ENCODE measurements at places on chromosomes 1 and 21.

GRCh38 chr1:229378586-229379367, 35.9 kb upstream of the CCSAP start:
- ATAC-seq: peak; percentile 37

DNA sequence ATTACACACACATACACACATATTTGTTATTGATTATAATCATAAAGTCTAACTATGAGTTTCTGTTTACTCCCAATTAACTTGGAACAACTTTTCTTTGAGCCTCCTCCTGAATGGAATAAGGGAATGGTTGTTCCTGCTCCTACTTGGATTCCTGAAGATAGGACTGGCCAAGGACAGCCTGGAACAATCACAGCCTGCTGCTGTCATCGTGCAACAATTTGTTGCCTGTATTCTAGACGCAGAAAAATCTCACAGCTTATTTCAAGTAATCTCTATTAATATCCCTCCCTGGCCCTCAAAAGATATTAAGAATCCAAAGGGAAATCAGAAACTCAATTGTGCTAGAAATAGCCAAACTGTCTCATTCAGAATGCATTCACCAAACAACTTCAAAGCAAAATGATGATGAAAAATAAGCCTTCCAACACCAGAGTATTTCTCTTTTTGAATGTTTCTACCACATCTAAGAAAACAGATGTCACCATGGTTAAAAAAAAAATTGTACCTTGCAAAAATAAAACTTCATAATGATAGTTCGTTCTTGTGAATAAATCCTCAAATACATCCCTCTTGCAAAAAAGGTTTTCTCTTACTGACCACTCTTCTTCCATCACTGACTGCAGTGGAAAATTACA, 30.9 kb downstream of the RCAN1 start:
- ATAC-seq: no peak

GRCh38 chr1:116203920-116204319, 92.7 kb downstream of the MAB21L3 start:
- no peak for ATAC-seq

DNA sequence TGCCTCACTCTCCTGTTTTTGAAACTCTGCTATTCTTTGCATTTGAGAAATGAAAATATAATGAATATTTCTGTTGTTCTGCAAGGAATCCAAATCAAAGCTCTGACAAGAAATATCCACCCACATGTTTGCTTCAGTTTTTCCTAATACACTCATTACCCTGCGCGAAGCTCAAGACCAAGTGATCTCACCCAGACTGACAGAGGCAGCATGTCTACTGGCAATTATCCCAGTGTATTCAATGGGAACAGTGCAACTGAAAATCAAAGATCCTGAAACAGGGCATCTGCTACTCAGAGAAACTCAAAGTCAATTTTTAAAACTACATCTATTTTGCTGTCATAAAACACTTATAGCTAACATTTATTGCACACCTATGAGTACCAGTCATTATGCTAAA, 321.0 kb upstream of the LRRC7 start:
- ATAC-seq: no peak

DNA sequence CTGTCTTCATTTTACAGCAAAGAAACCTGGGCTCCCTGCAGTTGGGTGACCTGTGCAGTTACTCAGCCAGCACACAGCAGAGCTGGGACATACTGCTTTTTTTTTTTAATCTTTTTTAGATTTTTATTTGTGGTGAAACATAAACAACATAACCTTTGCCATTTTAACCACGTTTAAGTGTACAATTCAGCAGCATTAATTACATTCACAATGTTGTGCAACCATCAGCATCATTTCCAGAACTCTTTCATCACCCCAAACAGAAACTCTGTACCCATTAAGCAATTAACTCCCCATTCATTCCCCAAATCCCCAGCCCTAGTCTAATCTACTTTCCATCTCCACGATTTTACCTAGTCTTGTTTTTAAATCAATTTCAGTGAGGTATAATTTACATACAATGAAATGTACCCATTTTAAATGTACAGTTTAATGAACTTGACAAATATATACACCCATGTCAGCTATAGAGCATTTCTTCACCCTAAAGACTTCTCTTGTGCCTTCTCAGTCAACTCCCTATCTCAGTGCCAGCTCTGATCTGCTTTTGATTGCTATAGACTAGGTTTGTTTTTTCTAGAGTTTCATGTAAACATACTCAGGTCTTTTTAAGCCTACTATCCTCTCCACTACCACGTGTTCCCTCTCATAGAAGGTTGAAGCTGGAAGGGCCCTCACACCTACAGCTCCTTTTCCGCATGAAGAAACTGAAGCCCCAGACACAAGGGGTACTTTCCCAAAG, 37.8 kb upstream of the C8B start:
- ATAC-seq: no peak

- peak; percentile 68 for ATAC-seq
Observed at GRCh38 chr1:30111431-30111830, 612.0 kb downstream of the MATN1 start.

- peak; percentile 97 for ATAC-seq
Observed at GRCh38 chr1:112808861-112809684, 93.9 kb upstream of the PPM1J start.

DNA sequence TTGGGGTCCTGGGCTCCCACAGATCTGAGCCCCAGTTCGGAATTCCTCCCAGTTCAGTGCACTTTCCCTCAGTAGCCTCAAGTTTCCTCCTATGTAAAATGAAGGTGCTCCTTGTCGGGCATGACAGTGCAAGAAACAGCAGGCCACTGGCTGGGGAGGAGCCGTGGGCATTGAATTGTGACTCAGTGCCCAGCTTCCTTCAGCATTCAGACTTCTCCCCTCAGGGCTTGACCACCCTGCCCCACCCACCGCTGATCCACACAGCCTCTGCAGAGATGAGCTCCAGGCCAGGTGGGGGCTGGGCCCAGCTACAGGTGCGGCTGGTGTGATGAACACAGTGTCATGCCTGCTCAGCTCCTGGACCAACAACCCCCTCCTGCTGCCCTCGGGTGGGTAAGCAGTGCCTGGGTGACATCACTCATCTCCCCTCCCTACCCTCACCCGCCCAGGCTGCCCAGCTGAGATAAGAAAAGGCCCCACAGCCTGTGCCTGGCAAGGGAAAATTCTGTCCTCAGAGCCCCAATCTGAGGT, 4.9 kb downstream of the MOB3C start:
- no peak for ATAC-seq

DNA sequence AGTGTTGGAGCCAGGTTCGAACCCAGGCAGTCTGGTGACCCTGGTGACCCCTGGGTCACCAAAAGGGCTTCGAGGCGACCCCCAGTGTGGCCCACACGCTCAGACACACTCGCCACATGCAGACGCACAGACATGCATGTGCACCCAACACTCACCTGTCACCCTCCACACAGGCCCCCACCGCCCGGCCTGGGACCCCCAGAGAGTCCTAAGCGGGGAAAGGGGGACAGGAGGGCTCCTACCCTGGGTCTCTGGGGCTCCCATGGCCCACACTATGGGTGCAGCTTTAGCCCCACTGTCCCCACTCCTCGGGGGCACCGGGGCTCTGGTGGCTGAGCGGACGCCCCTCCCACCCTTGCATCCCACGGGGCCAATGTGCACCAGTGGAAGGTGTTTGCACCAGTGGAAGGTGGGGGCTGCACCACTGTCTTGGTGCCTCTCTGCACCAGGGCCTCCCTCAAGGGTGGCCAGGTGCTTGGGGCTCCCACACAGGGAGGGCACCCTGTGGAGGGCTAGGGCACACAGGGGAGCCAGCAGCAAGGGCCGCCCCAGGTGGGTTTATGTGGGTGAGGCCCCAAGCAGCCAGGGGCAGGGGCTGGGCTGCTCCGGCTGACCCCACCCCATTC, 9.9 kb downstream of the CHD5 start:
- no peak for ATAC-seq

DNA sequence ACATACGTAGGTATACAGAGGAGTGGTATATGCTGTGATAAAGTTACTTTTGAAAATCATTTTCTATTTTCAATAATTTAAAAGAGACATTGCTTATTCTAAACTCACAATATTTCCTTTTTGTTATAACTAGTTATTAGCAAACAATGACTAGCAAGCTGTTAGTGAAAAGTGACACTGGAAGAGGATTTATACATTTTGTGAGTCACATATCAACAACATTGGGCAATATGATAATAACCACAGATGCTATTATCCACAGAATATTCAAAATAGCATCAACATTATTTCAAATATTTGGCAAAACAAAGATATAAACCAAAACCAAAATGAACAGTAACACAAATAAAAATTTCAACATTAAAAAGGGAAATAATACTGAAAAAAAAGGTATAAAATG, 104.0 kb upstream of the HP1BP3 start:
- no peak for ATAC-seq

GRCh38 chr1:207858281-207858680, 52.6 kb downstream of the CD34 start:
- no peak for ATAC-seq

- ATAC-seq: no peak
Observed at GRCh38 chr1:18357622-18358230, 123.0 kb upstream of the KLHDC7A start.

DNA sequence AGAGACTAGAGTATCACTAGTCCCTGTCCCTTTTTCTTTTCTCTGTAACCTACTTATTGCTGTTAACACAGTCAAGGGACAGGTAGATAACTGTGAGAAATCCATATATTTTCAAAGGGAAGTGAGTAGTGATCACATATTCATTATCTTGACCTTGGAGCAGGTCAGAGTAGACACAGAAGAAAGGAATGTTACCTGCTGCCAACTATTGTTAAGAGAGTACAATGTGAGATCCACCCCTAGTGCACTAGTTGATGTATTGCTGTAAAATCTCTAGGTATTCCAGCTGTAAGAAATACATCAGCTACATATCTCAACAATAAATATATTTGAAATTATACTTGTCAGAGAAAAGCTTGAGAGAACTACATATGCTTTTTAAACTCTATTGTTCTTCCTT, 68.7 kb upstream of the ADGRL2 start:
- no peak for ATAC-seq

DNA sequence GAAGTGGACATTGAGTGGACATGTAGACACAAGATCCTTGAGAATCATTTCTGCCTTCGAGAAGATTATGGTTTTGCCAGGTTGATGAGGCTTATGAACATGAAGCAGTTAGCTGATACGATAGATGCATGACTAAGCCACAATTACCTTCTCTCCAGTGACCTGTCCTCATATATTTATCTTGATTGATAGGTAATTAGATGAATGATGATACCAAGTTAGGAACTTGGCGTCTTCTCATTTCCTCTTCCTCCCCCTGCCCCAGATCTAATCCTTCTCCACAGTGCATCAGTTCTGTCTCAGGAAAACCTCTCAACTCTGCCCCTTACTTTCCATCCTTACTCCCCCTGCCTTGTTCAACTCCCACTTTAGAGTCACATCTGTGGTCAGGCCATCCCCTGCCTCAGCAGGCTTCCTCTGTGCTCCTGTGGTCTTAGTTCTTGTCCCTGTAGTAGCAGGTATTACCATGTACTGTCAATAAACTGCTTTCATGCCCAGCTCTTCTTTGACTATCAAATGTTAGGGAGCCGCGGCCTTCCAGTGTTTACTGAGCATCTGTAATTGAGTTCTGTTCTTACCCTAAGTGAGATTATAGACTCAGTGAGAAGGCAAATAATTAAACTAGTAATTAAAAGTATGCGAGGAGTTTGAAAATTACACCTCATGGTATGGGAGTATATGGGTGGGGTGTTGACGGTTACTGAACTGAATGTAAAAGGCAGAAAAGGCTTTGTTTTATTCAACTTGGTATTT, 5.1 kb downstream of the ST6GALNAC3 start:
- 0 out of 3 replicates have a peak, but pooled peaks have one; percentile 1 for ATAC-seq

DNA sequence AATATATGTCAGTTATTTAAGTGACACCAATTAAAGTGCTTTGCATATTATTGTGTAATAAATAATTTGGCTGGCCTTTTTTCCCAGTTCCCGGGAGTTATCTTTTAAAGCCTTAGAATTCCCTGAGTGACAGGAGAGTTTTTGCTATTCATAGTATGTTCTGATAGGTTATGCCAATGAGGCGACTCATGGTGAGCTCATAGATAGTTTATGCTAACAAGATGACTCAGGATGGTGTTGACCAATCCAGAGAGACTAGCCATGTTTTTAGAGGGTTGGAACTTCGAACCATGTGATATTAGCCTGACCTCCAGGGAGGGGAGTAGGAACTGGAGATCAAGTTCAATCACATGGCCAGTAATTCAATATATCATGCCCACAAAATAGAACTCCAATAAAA, 310.8 kb downstream of the USP25 start:
- no peak for ATAC-seq

GRCh38 chr1:210332719-210333398, 4.2 kb downstream of the HHAT start:
- ATAC-seq: no peak

DNA sequence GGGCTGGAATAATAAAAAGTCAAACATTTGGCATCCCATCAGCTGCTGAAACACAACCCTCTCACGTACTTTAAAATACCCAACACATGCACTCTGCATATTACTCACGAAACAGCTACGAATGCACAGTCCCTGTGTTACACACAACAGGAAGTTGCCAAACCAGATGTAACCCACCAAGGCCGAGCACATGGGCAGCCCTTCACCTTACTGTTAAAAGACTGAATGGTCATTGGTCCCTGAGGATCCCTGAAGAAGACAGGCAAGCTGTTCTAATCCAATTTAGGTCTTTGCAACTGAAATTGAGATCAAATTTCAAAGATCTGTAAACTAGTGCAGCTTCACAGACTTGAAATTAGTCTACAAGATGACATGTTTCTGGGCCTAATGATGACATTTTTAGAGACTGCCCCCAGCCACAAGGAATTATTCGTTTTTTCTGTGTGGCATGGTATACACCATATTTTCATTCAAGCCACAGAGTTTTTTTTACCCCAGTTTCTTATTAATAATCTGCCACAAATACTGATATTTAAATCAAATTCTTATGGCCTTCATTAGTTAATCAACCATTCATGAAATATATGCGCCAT, 25.6 kb upstream of the IER5 start:
- peak; percentile 53 for ATAC-seq

GRCh38 chr1:31923901-31924535, 14.2 kb downstream of the PTP4A2 start:
- ATAC-seq: no peak

DNA sequence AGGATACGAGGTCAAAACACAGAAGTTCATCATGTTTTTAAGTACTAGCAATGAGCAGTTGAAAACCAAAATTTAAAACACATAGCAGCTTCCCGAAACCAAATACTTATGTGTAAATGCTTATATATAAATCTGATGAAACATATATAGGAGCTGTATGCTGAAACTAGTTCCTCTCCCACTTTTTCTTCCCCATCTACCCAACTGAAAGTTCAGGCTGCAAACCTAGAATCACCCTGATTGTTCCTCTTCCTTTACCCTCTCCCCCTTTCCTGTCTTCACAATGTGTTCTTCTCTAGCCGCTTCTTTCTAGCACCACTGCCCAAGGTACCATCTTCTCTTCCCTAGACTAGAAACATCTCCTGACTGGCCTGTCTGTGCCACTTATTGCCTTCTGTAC, 90.6 kb downstream of the ST3GAL3 start:
- ATAC-seq: no peak

Measured in SK-N-SH treated with all-trans-retinoic acid at 6 μM for 48 hours (cell line).